ENCODE measurements at places on chromosomes 2 and 18.

- no peak for DNase-seq
Measured at GRCh38 chr2:48444404-48444803, 85.5 kb upstream of the STON1 start.

DNA sequence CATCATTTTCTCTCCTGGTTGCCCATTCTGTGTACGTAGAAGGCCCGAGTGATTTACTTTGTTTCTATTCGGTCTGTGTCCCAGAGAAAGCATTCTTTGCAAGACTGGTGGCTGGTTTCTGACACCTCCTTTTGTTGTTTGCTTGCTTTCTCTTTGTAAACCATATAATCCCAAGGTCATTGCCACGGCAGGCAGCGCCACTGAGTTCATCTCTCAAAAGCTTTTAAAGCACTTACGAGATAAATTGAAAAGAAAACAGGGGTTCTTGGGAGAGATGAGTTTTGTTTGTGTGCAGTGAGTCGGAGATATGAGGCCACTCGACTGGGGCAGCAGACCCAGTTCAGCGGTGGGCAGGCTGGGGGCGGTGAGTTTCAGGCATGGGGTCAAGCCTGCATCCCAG lies 137.6 kb downstream of the NCK2 start:
- DNase-seq: no peak

DNA sequence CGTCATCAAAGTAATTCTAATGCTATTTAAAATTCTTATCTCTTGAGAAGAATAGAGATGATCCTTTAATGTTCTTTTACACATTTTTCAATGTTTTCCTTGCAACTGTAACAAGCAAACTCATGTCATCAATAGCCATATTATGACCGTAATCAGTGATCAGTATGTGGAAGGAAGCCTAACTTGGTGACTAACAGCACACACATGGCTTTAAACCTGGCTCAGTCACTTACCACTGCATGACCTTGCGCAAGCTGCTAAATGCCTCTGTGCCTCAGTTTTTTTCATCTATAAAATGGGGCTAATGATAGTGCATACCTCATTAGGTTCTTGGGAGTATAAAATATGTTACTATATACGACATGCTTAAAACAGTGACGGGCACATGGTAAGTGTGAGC lies 149.7 kb downstream of the BCL2 start:
- DNase-seq: no peak

- no peak for DNase-seq
Measured at GRCh38 chr2:20421988-20422370, 24.9 kb upstream of the RHOB start.

- no peak for DNase-seq
Measured at GRCh38 chr2:15271276-15271675, 289.9 kb downstream of the NBAS start.

DNA sequence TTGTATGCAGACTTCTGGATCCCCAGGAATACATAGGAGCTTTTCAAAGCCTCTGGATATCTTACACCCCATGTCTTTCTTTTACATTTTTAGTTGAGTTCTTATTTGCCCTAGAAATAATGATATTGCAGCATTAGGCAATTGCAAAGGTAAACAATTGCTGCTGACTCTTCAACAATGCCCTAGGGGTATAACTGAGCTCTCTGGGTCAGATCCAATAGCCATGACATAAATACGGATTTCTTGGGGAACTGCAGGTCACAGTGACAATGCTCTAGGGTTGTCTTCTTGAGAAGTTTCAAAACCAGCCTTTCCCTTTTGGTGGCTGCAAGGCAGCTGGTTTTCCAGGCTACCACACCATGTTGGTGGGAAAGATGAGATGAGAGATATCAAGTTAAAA lies 16.5 kb upstream of the OR6B3 start:
- no peak for DNase-seq

DNA sequence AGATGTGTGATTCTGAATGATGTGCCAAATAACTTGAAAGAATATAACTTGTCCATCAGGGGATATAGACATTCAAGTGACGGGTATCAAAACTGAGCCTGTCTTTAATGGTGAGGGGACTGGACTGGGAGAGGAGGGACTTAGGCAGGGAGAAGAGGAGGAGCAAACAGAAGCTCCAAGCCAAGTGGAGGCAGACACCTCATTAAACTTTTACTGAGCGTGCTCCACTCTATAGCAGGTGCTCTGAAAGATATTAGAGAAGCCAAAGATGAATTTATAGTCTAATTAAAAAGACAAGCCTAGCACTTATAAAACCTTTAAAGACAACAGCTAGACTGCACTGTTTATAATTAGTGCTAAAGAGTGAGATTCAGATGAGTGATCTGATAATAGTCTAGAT lies 47.7 kb upstream of the SMAD2 start:
- DNase-seq: no peak

DNA sequence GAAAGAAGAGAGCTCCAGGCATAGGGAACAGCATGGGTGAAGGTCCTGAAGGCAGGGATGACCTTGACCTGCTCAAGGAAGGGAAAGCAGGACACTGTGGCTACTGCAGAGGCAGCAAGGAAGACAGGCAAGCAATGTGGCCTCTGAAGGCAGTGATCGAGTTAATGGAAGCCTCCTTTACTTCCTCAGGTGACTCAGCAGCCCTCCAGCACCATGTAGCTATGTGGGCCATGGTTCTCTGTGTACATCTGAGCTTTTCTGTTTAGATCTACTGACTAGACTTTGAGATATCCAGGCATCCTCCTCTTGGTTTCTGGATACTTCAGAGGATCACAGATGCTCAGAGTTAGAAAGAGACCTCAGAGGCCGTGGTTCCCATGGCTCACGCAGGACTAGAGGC lies 107.3 kb upstream of the PID1 start:
- DNase-seq: no peak

DNA sequence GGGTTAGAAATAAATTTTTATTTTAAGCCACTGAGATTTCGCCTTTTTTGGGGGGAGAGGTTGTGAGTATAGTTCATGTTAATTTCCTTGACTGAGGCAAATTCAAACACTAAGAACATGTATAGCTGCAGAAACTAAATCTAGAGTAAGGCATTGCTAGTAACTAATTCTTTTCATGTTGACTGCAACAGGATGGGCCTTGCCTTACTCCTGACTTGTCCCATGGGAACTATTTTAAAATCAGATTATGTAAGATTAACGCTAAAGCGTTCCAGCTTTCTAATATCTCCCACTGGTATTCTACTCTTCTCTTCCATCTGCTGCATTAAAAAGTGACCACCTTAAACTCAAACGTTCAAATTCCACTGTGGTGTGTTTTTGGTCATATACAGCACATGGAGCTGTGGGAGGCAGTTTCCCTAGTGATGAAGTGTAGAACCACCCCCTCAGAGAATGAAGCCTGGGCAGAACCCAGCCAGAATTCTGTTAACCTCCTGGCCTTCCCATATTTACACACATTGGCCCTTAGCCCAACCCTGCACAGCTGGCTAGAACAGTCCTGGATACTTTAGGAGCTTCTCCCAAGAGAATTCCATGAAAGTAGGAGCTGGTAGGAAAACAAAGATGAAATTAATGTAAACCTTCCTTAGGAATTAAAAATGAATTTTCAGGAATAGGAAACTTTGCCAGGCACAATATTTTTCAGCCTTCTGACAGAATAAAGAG lies 687.8 kb downstream of the SLC4A3 start:
- DNase-seq: no peak

- DNase-seq: no peak
Measured at GRCh38 chr2:40388161-40388560, 63.7 kb downstream of the SLC8A1 start.

GRCh38 chr2:86396291-86396785 lies 44.8 kb upstream of the KDM3A start:
- DNase-seq: no peak

- peak; percentile 35 for DNase-seq
Measured at GRCh38 chr2:212863185-212863588, 288.2 kb downstream of the IKZF2 start.

- no peak for DNase-seq
Measured at GRCh38 chr18:54181856-54182602, 42.4 kb downstream of the MBD2 start.

GRCh38 chr2:172323256-172323655 lies 104.1 kb upstream of the ITGA6 start:
- DNase-seq: no peak

DNA sequence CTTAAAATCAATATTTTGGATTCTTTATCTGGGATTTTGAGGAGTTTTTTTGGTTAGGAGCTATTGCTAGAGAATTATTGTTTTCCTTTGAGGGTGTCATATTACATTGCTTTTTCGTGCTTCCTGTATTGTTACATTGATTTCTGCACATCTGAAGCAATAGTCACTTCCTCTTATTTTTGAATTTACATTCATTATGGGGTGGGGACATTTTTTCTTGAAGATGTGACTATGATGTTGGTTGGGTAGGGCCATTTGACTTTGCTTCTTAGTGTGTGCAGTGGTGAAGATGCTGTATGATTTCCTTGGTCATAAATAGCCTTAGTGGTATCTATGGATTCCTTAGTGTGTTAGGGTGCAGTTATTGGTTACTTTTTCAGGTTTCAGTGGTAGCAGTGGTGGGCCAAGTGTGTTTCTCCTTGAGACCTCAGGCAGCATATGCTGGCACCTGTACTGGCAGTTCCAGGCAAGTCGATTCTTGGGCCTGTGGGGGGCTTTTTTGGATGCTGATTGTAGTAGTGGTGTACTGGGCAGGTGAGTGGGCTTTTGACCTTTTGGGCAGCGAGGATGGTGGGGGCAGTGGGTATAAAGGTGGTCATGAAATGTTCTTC lies 61.8 kb downstream of the ARHGAP25 start:
- no peak for DNase-seq

GRCh38 chr18:62327977-62328376 lies 2.9 kb downstream of the TNFRSF11A start:
- no peak for DNase-seq

DNA sequence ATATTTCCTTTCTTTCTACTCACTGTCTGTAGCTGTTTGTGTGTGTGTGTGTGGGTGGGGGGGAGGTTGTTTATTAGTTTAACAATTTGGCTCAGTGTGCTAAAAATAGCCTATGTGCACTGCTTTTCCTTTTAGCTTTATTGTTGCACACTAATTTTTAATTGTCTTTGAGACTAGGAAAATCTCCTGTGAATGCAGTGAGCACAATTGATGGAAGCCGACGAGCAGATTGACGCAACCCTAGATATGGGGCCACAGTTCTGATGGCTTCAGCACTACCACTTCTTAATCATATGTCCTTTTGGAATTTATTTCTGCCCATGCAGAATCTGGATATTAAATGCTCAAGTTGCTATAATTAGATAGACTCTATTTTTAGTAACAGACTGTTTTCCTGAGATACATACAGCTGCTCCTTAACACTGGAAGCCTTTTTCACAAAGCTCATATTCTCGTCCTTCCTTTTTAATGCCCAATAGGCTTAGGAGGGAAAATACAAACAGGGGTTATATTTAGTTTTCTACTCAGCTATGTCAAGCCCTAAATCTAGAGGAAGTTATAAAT lies 109.1 kb downstream of the IRS1 start:
- no peak for DNase-seq

GRCh38 chr18:72391951-72392350 lies 152.2 kb downstream of the CBLN2 start:
- DNase-seq: no peak

- no peak for DNase-seq
Measured at GRCh38 chr18:63683152-63683551, 19.6 kb upstream of the SERPINB11 start.

GRCh38 chr18:33712719-33713118 lies 134.7 kb downstream of the ASXL3 start:
- DNase-seq: no peak

DNA sequence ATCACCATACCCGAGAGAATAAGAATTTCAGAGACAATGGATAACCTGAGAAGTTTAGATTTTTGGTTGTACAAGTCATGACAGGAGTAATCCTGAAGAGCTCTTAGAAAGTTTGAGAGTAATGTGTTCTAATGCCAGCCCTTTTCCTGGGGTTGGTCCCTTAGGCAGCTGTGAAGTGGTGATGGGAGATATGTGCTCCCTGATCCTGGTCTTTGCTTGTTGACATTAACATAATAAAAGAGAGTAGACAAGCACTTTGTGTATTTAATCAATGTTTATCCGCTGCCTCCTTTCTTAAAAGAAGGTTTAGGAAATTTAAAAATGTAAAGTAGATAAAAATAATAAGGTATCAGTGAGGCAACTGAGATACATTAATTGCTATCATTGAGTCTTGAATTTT lies 13.8 kb upstream of the DSC3 start:
- no peak for DNase-seq

DNA sequence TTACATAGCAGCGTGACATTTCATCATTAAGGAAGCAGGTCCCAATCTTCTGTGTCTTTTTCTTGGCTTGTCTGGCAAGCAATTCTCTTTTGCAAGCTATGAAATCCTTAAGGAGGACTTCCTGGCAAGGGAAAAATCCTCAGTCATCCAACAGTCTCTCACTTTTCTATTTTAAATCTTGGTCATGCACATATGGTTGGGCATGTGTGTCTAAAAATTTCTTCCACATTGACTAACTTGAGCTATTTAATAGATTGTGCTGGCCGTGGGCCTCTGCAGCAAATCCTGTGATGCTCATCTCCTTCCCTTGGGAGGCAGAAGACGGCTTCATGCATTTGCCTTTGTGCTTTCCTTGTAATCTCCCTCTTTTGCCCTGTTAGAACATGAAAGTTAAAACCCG lies 634.3 kb upstream of the FANCL start:
- DNase-seq: no peak

GRCh38 chr2:39631718-39632117 lies 34.0 kb upstream of the TMEM178A start:
- no peak for DNase-seq

DNA sequence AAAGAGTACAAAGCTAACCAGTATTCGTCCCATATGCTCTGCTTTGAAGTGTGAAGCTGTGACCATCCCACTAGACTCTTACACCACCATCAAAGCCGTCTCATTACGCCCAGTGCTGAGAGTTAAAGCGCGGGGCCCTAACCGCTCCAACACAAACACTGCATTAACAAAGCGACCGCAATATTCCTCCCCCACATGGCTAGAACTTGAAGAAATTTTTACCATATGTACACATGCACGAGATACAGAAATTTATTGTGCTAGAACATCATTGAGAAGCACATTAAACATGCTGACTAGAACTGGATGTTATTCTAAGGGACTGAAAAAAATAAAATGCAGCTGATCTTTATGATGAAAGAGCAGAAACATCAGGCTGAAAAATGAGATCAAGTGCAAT lies 20.5 kb downstream of the FTCDNL1 start:
- no peak for DNase-seq

GRCh38 chr2:188573453-188573852 lies 281.8 kb downstream of the GULP1 start:
- no peak for DNase-seq

DNA sequence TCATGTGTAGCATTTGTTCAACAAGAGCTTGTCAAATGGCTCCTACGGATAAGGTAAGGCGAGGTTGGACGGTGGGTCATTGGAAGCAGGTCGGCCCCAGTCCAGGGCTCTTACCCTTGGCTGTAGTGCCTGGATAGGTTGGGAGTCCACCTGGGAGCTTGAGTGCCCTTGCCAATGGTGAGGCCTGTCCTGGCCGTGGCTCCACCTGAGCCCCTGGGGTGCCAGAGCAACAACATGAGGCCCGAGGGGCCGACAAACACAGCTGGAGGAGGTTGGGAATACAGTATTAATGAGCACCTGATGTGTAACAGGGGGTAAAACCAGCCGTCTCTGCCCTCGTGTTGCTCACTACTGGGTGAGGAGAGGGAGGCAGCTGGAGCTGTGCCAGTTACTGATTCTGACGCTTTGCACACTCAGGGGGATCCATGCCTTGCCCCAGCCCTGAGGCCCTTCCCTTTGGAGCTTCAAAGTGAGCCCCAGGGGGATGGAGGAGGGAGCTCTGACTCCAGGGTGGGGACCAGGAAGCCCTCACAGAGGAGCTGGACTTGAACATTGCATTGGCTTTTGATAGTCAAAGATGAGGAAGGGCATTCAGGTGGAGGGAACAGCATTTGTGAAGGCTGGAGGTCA lies 87.2 kb downstream of the RHOB start:
- DNase-seq: no peak

All from activated CD4-positive, alpha-beta T cell treated with anti-CD3 and anti-CD28 coated beads, Interleukin-2, amount 10 ng/mL, durations not matched to agents 7 days and 5 days (primary cell).